Upper lobe of left lung (tissue), 6 donors: ENCODE measurements at places on chromosomes 7 and 10. TPM values are rescaled to one million over a fixed set of nuclear protein-coding genes. Genes with fewer than 3 reads are reported as not detected.
A peak's percentile ranks its signal among the peaks of the same experiment; 100 is the strongest.

LAMB4 gene
- total RNA-seq, result 0.15 TPM

ABCC2 gene
- 2.5 TPM for total RNA-seq

FGFBP3 gene
- total RNA-seq, result 1.0 TPM

MAGI2 gene
- 84.9 TPM for total RNA-seq

ASCC1 gene
- total RNA-seq, result 23.3 TPM

TRIM56 gene
- total RNA-seq, result 59.0 TPM

ZNF467 gene
- 8.2 TPM for total RNA-seq

FAM200A gene
- 5.4 TPM for total RNA-seq

NUDT13 gene
- 4.6 TPM for total RNA-seq

CFAP46 gene
- total RNA-seq, result 28.3 TPM

LIPM gene
- total RNA-seq, result not detected

TMEM176B gene
- total RNA-seq, result 30.7 TPM

DHX32 gene
- 9.4 TPM for total RNA-seq

DNA sequence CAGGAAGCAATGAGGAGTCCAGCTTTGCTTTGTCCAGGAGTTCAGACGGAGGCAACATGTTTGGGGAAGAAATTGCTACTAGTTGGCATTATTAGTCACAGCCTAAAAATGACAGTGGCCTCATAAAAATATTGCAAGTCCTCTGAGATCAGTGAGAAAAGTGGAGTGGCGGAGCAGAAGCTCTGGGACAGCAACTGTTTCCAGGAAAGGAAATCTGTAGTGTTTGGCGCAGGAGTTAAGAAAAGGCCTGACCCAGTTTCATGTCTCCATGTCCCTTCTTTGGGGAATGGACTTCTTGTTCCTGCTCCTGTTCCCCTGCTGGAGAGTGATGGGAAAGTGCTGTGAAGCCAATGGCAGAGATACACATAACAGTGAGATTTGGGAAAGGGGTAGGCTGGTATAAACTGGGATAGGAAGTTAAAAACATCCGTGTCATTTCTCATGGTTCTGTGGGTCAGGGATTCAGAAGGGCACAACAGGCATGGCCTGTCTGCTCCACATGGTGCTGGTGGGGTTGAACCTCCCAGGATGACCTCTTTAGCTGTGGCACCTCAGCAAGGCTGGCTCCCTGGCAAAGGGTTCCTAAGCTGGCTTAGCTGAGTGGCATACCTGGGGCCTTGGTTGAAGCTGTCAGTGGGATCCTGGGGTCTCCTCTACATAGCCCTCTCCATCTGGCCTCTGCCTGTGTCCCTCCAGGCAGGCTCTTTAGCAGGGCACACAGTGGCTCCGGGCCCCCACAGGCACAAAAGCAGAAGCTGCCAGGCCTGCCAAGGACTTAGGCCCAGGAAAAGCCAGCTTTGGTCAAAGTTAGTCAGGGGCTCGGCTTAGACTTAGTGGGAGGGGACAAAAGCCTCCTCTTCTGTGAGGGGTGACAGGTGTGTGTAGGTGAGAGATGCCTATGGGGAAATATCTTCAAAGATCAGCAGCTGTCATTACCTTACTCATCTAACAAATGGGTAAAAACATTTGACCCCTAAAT, 77.7 kb downstream of the WDFY4 start:
- DNase-seq, result no peak

DNA sequence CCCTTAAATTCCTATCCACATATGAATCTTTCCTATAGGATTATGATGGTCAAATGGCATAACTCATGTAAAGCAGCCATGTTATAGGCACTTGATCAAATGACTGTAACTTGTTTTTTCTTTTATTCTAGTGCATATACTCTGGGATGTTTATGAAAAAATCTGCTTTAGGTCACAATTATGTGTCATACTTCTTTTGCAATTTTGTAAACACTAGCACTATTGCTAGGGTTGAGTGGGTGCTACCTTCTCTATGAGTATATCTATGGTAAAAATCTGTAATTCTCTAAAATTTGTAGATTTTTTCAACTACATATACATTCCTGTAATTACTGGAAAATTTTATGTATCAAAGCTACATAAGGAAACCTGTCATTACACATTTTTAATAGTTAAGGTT, 50.0 kb downstream of the HGF start:
- DNase-seq, result no peak

GRCh38 chr7:126210707-126211106, 1042.0 kb downstream of the GRM8 start:
- DNase-seq, result no peak

GRCh38 chr10:112950714-112951358, 789 bp downstream of the TCF7L2 start:
- DNase-seq, result peak; percentile 88

DNA sequence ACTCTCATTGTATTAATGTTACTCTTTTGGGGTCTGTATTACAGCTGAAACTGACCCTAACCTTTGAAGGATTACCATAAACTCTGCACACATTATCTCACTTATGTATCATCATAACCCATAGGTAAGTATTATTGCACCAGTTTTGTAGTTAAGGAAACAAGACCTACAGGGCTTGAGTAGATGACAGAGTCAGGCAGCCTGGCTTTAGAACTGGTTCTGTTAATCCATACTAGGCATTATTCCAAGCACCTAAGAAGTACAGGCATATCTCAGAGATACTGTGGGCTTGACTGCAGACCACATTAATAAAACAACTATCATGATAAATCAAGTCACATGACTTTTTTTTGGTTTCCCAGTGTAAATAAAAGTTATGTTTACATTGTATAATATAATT, 17.1 kb upstream of the AKR1B1 start:
- DNase-seq, result no peak

GRCh38 chr7:65434307-65434706, 60.7 kb downstream of the ZNF92 start:
- no peak for DNase-seq

GRCh38 chr7:12719141-12719919, 31.9 kb downstream of the ARL4A start:
- DNase-seq, result no peak

- no peak for DNase-seq
Measured at GRCh38 chr7:30309302-30309701, 24.9 kb downstream of the ZNRF2 start.

DNA sequence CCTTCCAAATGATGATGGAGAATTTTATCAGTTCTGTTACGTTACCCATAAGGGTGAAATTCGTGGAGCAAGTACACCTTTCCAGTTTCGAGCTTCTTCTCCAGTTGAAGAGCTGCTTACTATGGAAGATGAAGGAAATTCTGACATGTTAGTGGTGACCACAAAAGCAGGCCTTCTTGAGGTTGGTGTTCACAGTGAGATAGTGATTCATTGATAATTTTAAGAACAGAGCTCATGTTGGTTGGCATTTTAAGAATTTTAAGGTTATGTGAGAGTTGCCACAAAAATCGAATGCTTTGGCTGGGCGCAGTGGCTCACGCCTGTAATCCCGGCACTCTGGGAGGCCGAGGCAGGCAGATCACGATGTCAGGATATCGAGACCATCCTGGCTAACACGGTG, 25.9 kb downstream of the TAX1BP1 start:
- no peak for DNase-seq

- no peak for DNase-seq
Measured at GRCh38 chr7:28055161-28055544, 125.4 kb downstream of the JAZF1 start.

DNA sequence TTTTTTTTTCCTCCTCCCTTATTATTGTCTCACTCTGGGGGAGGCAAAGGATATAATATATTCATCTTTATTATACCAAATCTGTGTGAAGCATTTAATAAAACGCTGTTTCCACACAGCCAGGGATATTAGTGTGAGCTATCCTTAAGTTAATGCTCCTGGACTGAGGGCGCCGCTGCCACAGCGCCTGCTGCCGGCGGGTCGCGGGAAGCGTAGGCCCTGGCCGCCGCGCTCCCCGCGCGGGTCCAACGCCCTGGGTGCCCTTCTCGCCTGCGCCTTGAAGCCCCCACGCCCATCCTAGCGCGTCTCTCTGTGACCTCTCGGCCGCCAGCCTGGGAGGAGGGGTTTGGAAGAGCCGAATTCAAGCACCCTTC, 9.5 kb upstream of the LBX1 start:
- peak; percentile 87 for DNase-seq

DNA sequence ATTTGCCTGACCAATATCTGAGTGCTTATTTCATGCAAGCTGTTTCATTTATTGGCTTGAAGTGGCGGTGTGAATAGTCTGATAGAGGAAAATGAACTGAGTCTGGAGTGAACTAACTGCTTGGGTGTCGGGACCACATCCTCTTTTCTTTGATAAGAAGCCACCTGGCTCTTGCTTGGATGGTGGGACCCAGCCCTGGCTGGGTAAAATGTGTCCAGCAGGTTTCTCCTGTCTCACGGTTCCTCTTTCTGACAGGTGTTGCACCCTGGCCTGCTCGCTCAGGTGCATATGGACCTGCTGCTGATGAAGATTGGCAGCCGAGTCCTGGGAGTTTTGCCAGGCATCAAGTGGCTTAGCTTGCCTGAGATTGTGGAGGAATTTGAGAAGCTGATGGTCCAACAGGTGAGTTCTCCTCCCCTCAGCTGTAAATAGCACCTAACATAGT, 1.6 kb downstream of the ADCK2 start:
- no peak for DNase-seq

- DNase-seq, result no peak
Measured at GRCh38 chr7:154871928-154872750, 130.8 kb downstream of the PAXIP1 start.

DNA sequence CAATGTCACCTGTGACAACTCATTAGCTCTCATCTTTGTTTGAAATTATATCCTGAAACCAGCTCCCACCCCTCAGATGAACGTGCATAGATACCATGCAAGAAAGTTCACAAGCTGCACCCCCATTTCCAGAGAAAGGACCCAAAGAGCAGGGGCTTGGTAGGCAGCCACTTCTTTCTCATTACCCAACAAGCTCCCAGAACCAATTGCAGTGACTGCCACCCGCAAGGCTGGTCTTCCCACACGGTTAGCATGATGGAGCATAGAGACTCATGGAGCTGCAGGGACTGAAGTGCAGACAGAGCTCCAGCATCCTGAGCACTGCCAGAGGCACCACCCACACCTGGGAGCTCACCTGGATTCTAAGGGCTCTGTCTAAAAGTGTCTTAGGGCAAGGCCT, 28.5 kb downstream of the FRMPD2 start:
- no peak for DNase-seq

DNA sequence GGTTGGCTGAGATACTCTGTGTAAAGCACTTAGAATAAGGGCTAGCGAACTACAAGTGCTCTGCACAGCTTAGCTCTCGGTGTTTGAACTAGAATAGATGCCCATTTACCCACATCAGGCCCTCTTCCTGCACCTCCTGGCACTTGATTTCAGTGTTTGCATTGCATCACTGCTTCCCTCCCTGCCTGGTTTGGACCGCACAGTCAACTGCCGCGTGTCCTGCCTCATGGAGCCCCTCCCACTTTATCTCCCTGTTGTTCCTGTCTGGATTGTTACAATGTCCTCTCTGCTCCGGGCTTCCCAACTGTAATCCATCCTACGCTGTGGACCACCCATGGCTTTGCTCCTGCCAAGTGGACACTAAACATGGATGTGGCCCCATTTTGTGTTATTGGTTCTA, 2.3 kb downstream of the FAM107B start:
- DNase-seq, result no peak

- no peak for DNase-seq
Measured at GRCh38 chr10:61606959-61607907, 55.5 kb upstream of the CABCOCO1 start.

GRCh38 chr10:52783726-52784125, 11.1 kb upstream of the MBL2 start:
- no peak for DNase-seq

- no peak for DNase-seq
Measured at GRCh38 chr7:136136906-136137454, 159.8 kb upstream of the MTPN start.

DNA sequence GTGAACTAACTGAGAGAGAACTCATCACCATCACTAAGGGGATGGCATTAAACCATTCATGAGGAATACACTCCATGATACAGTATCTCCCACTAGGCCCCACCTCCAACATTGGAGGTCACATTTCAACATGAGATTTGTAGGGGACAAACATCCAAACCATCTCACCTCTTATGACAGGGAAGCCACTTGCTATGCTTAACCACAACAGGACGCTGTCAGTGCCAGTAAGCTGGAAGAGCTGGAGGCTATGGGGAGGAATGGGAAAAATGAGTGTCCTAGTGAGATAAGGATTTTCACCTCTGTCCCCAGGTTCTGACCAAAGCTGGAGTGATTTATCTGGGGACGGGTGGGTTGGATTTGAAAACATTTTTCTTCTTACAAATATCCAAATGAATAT, 17.6 kb downstream of the PLCE1 start:
- no peak for DNase-seq

DNA sequence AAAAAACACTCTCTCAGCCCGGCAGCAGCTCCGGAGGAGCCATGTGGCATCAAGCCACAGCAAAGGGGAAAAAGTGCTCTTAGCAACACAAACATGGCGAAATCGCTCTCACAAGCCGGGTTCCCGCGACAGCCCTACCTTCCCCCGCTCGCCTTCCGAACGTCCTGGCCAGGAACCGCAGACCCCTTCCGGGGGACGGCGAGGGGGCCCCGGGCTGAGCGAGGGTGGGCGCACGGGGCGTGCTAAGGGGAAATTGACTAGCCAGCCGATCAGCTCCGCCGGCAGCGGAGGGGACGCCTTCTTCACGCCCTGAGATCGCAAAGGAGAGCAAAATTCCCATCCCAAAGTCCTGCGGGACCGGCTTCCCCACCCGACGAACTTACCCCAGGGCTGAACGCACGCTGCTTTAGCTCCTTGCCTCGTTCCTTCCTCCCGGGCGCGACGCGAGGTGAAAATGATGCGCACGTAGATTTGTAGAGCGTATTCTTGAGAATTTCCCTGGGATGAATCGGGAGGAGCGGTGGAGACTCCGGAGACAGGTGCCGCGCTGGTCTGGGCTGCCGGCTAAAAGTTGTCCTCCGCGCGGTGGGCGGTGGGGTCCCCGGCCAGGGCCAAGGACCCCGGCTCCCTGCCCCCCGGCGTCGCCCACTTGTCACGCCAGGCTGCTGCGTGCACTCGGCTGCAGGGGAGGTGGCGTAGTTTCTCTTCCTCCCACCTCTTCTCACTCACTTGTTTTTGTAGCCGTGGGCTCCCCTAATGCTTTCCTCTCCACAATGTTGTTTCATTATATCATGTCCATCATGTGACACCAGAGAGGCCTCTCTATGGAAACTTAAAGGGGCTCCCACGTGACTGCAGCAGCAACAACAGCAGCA, 220.1 kb upstream of the MKLN1 start:
- DNase-seq, result peak; percentile 92

DNA sequence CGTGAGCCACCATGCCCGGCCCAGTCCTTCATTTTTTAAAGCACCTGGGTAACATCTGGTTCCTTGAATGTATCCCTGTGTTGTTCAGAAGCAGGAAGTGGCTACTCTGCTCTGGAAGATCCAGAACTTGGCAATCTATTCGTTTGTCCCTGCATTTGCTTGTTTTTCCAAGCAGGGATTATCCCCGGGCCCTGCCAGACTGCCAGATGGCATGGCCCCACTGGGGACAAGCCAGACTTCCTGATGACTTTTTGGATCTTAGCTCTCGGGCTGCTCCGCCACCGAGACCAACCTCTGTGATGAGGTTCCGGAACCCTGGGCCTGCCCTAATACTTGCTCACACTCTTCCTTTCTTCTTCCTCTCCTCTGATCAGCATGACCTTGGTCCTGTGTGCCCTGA, 496.7 kb downstream of the TYW1 start:
- DNase-seq, result no peak
